ENCODE measurements at places on chromosomes 2 and 18.

DNA sequence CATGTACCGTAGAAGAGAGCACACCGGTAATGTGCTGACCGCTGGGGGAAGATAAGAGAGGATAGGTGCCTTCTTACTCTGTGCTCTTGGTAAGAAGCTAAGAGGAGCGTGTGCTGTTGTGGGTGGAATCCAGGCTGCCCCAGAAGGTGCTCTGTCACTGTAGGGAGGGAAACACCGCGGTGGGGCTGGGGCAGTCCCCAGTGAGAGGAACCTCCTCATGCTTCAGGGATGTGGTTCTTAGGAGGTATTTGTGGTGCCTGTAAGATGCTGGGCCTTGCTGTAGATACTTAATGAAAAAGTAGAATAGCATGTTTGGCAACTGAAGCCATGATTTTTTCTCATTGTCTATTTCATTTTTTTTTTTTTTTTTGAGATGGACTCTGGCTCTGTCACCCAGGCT, 1.1 kb downstream of the COLEC11 start:
- DNase-seq = no peak

DNA sequence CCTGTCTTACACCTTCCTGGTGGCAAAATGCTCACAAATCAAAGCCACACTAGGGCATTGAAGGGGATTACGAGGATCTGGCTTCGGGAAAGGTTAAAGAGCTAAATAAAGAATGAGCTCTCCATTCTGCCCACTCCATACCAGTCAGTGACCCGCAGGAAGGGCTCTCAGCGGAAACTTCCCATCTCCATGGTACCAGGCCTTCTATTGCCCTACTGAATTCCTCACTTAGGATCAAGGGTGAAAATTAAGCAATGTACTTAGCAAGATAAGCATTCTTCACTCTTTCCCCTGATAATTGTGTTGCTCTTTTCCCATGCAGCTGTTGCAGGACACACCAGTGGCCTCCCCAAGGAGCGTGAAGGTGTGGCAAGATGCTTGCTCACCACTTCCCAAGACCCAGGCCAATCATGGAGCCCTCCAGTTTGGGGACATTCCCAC, 75.6 kb upstream of the TTC39C start:
- no peak for DNase-seq

GRCh38 chr2:217054791-217055190, 194.9 kb upstream of the TNP1 start:
- no peak for DNase-seq

DNA sequence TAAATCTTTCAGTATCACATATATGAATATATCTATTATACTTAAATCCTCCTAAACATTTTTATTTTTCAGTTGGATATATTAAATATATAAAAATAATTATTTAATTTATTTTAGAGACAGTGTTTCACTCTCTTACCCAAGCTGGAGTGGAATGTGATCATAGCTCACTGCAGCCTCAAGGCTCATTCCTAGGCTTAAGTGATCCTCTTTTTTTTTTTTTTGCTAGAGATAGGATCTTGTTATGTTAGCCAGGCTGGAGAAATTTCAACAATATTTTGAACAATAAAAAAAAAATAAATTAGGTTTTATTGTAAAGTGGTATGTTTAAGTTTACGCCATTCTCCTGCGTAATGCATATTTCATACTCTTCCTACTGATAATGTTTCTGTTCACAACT, 4.2 kb downstream of the SPAST start:
- no peak for DNase-seq

- no peak for DNase-seq
Measured at GRCh38 chr2:15792331-15792730, 148.0 kb upstream of the MYCN start.

DNA sequence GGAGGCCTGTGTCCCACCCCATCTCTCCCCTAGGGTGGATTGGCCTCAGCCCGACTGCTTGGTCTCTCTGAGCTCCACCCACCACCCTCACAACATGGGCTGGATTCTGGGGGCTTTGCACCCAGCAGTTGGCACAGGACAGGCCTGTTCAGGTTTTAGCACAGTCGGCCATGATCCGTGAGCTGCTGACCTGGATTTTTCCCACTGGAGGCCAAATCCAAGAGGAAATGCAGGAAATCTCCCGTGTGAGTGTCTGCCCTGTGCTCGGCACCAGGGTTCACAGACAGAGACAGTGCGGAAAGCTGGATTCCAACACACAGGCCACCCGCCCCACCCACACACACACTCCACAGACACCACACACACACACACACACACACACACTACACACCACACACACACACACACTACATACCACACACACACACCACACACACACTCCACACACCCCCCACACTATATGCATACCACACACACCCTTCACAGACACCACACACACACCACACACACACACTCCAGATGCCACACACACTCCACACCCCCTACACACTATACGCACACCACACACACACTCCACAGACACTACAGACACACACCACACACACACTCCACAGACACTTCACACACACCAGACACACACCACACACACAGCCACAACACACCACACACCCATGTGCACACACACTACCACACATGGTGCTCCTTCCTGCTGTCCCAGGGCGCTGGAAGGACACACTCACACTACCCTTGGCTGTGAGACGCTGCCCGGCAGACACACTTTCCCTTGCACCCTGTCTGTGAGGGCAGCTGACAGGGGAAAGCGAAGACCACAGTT, 14.1 kb downstream of the MBP start:
- DNase-seq = peak; percentile 1

- DNase-seq = no peak
Measured at GRCh38 chr2:111189106-111189505, 68.4 kb downstream of the BCL2L11 start.

- DNase-seq = no peak
Measured at GRCh38 chr18:74370115-74370514, 54.5 kb downstream of the C18orf63 start.

DNA sequence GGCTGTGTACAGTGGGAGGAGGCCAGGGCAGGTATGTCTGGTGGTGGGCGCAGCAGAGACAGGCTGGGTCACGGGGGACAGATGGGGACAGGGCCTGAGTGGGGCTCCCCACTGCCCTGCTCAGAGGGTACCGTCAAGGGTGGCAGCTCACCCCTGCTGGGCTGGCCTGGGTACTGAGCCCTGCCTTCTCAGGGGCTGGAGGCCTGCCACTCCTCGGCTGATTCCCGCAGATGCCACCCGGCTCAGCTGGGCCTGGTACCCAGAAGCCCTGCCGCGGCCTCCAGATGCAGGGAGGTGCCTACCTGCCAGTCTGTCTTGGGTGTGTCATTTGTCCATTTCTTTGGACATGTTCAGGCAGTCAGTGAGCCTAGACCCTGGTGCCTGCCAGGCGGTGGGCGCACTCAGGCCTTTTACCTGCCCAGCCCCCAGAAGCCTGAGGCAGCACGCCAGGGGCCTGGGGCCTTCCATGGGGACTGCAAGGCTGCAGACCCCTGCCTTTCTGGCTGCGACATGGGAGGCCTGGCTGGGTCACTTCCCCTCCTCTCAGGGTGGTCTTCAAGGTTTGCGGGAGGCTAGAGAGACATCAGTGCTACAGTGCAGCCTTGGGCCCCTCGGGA, 3.3 kb downstream of the SNORC start:
- DNase-seq = no peak

Measured in CD4-positive, alpha-beta T cell treated with Interleukin-6 for 4 hours (primary cell).